ENCODE measurements at places on chromosomes 7 and 10.

DNA sequence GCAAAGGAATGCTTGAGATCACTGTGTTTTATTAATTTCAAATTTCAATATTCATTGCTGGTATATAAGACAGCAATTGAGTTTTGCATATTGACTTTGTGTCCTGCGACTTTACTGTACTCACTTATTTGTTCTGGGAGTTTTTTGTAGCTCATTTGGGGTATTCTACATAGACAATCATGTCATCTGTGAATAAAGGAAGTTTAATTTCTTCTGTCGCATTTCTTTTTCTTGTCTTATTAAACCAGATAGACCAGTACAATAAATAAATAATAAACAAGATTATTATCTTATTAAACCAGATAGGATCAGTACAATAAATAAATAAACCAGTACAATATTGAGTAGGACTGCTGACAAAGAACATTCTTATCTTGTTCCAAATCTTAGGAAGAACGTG is 448.2 kb downstream of the RPS24 start:
- no peak for DNase-seq

DNA sequence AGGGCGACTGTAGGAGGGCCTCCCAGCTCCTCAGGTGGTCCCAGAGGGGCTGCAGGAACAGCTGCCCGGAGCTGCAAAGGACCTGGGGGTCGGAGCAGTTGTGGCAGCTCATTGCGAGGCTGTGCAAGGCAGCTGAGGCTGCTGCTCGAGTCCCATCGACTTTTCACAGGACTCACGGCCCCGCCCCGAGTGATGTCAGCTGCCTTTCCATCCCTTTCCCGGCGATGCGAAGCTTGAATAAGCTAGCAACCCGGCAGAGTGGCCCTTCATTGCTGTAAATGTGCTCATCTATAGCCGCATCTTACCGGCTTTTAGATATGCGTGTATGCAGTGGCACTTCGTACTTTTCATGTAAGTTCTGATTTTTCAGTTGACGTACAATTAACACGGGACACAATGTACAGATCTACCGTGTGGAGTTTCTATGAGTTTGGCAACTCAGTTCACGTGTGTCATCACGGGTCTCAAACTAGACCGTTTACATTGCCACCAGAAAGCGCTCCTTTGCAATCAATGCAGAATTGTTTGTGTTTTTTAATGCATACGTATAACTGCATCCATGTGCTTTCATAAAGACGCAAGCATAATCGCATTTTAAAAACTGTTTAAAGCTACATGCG is at the start of gene CH25H:
Gene CH25H, minus strand, starts transcription at position 137 of the 620 bp plus-strand sequence. Its CDS starts 25 bp downstream, at position 112.
- DNase-seq: peak; percentile 48

GRCh38 chr7:2869981-2870380 is 25.9 kb upstream of the GNA12 start:
- DNase-seq: no peak

GRCh38 chr10:70805619-70806215 is 10.0 kb upstream of the SGPL1 start:
- no peak for DNase-seq

DNA sequence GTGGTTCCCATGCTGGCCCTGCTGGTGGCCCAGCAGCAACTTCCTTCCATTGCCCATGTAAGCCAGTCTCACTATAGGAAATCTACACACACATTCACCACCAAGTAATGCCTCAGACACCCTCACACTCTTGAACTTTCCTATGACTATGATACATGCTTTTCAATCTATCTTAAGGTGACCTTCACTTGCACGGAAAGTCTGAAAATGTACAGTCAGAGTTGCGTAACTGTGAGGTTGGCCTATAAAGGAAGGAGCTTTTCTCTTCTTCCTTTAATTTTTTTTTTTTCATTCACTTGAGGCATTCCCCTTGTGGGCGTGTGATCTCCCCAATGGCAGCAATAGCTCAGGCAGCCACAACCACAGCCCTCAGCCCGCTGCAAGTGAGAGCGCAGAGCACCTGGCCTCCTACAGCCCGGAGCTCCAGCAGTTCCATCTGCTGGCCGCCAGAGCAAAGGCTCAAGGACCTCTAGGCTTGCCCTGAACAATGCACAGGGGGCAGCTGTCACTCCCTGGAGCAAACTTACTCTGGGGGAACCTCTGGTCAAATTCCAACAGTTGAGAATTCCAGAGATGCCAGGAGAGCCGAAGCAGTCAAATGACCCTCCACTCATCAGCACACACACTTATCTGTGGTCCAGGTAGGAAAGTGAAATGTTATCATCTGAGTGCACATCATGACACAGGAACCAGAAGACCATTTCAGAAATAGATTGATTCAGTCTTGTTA is 123.1 kb upstream of the ADO start:
- no peak for DNase-seq

- DNase-seq: no peak
Measured at GRCh38 chr7:117118579-117119180, 165.4 kb downstream of the ST7 start.

- DNase-seq: no peak
Measured at GRCh38 chr10:120980279-120981255, 129.4 kb downstream of the WDR11 start.

GRCh38 chr7:133601617-133602016 is 348.7 kb downstream of the EXOC4 start:
- DNase-seq: no peak

DNA sequence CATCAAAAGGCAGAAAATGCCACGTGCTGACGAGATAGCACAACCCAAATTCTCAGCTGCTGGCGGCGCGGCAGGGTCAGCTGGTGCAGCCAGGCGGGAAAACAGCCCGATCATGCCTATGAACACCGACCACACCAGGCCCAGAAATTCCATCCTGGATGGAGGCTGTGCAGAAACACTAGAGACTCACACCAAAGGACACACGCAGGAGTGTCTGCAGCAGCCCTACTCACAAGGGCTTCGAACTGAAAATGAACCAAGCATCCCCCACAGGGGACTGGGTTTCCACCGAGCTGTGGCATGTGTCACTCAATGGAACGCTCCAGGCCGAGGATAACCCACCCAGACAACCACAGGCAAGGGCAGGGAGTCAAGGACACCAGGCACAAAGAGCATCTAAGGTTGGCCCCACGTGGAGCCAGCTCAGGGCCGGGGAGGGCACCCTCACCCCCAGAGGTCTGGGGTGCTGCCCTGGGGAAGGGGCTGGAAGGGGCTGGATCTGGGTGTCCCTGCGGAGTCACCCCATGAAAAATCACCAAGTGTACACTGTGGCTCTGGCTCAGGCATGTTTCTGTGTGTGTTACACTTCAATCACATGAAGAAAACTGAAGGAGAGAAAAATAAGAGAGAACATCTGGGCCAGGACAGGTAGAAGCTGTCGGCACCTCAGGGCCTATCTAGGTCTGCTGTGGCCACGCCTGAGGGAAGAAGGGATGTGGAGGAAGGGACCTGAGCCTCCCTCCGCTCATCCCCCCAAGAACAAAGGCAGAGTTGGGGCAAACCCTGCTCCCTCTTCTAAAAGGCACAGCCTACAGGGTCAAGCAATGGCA is 33.0 kb downstream of the RASGEF1A start:
- peak; percentile 45 for DNase-seq

- peak; percentile 72 for DNase-seq
Measured at GRCh38 chr10:79149662-79150443, 81.1 kb downstream of the ZMIZ1 start.

- DNase-seq: no peak
Measured at GRCh38 chr10:87878664-87879459, 15.4 kb downstream of the PTEN start.

DNA sequence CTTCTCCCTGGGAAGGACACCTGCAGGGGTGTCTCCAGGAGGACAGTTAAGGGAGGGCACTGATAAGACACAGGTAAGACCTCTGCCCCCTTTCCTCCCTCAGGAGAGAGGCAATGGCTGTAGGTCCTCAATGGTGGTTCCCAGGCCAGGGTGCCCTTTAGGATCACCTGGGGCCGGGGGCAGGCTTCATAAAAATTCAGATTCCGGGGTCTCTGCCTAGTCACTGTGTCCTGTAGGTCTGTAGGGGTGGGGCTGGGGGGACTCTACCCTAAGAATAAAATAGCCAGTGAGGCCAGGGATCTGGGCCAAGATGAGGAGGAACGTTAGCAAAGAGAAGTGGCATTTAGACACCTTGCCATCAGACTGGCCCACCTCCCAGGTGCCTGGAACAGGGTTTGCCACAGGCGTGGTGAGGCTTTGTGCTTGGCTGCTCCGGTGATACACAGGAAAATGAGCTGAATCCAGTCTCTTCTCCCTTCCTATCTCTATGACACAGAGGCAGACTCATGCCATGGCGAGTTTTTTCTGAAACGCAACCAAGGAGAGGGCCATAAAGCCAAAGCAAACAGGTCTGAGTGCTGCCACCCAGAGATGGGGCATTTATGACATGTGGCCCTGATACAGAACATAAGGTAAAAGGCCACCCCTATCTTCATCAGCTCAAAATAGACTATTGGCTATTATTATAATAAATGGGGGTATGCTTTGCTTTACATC is 52.6 kb downstream of the SH3PXD2A start:
- no peak for DNase-seq

GRCh38 chr10:116994113-116994890 is 10.7 kb downstream of the SHTN1 start:
- no peak for DNase-seq

- no peak for DNase-seq
Measured at GRCh38 chr10:76175533-76176165, 744.2 kb downstream of the LRMDA start.

DNA sequence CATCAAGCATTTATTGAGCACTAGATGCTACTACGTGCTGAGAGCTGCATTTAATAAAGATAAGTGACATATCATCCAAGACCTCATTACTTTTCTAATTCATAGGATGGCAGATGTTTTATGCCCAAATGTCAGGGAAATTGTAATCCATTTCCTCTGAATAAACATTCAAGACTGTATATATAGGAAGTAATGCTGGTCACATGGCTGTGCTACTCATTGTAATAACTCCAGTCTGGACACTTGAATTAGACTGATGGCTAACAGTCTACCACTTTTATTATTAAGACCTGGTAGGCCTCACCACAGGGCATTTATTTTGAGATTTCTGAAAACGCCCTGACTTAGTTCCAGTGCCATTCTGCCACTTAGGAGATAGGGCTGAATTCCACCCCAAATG is 36.6 kb downstream of the PIK3AP1 start:
- DNase-seq: no peak

DNA sequence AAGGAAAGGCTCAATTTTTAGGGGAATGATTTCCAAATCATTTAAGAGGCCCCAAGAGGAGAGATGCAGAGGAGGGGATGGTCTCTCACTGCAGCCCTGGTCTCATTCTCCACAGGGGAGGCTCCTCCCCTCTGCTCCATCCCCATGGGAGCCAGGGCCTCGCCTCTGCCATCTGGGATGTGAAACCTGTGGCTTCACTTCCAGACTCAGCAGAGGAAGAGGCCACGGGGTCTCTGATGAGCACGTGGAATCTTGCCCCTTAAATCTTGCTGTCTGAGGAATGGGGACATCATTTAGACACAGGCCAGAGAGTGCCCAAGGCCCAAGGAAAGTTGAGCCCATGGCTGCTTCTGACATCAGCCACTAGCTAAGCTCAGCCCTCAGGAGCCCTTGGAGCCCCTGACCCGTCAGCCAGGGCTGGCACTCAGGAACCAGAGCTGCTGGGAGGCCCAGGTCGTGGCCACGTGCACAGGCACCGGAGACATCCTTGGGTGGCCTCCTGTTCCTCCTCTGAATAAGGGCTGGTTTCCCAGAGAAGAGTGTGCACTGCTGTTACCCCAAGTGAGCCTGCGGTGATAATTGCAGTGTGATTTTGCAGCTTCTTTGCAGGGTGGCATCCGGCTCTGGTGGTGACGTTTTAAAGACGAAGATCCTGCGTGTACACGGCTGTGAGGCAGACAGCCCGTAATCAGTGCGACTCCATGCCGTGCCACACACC is 50.5 kb downstream of the VIPR2 start:
- DNase-seq: peak; percentile 38

- no peak for DNase-seq
Measured at GRCh38 chr7:67301667-67302066, 305.0 kb downstream of the TYW1 start.

DNA sequence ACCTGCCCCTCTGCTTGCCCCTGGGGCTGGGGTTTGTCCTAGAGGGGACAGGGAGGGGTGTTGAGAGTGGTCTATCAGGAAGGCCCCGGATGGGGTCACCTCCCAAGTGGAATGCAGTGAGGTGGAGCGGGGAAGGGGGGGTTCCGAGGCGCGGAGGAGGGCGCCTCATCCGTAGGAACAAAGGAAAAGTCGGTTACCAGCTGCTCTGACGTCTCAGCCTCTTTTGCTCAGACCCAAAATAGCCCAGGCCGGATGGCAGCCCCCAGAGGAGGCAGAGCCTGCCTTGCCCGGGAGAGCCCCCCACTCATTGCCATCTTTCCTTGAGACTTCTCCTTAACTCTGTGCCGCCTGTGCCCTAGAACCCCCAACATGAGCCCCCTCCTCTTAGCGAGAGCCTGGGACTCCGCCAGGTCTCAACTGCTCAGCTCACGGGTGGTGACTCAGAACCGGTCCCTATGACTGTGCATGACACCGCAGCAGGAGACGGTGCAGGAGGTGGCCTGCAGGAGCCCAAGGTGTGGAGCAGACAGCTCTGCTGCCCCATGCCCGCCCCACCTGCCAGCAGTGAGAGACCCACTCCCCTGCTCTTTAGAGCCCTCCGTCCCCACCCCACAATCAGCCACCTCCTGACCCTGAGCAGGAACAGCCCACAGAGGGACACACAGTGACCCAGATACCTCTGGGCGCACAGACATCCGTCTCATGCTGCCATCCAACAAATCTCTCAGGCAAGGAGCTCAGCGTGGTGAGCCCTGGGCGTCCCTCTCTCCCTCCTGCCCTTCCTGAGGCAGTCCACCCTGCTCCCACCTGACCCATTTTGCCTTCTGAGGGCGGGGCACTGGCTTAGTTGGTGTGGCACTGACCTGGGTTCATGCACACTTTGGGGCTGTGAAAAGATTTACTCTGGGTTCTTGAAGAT is 13.1 kb downstream of the STX1A start:
- DNase-seq: no peak

GRCh38 chr7:96059075-96059474 is 262.8 kb downstream of the SLC25A13 start:
- DNase-seq: no peak

DNA sequence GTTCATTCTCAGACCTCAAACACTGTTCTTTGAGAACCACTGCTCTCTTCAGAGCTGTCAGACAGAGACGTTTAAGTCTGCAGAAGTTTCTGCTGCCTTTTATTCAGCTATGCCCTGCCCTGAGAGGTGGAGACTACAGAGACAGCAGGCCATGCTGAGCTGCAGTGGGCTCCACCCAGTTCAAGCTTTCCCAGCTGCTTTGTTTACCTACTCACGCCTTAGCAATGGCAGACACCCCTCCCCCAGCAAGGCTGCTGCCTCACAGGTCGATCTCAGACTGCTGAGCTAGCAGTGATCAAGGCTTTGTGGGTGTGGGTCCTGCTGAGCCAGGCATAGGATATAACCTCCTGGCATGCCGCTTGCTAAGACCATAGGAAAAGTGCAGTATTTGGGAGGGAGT is 80.5 kb upstream of the CYP2C9 start:
- no peak for DNase-seq

- DNase-seq: no peak
Measured at GRCh38 chr10:18501629-18502028, 149.8 kb downstream of the NSUN6 start.

GRCh38 chr10:11682851-11683250 is 59.3 kb upstream of the ECHDC3 start:
- DNase-seq: no peak

Measured in breast epithelium (tissue), 4 donors.